ENCODE measurements at places on chromosomes 12 and 14.

DNA sequence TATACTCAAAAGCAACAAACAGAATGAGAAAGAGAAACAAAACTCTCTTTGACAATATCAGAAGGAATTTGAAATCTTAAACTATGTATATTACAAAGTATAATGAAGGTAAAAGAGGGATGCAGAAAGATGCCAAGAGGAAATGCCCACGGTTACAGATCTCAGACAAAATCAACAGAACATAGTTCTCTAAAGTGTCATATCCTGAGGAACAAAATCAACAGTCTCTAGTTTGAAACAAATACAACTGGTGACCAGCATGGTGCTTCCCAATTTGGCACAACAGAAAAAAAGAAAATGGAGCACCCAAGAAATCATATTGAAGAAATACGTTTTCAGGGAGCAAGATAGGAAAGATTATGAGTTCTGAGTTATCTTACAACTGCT, 116.5 kb downstream of the METTL25 start:
- peak; percentile 41 for DNase-seq

GRCh38 chr14:22689199-22689598, 45.0 kb upstream of the OR6J1 start:
- no peak for DNase-seq

GRCh38 chr12:104303538-104304151, at the start of gene EID3:
Gene EID3 (plus strand): TSS chr12:104303739. CDS start chr12:104303935, 196 bp downstream.
- DNase-seq = no peak

DNA sequence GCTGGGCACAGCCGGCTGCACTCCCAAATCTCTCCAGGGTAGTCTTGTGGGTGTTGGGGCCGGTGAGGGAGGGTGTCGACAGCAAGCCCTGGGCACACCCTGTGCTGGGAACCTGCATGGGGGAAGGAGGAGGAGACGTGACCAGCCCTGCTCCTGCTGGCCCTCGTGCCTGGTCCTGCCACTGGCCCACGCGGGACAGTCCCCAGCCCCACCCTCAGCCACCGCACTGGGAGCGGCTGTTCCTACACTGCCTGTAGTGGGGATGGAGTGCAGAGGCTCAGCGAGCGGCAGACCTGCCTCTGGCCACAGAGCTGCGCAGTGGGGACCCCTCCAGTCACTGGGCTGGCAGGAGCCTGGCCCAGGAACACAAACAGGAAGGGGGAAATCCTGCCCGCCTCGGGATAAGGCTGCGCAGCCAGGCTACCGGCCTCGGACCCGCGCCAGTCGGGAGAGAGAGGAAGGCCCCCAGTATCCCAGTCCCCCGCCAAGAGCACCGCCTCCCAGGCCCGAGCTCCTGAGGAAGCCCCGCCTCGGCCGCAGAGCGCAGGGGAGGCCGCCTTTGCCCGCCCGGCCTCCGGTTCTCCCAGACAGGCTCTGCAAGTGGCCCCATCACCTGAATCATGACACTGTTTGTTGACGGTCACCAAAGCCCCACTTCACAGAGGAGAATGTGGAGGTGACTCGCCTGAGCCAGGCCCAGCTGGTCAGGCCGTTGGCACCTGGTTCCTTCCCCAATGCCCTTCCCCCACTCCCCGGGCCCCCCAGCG, 10.6 kb downstream of the AHNAK2 start:
- DNase-seq = no peak

GRCh38 chr14:89807151-89807550, 147.4 kb downstream of the EFCAB11 start:
- no peak for DNase-seq

DNA sequence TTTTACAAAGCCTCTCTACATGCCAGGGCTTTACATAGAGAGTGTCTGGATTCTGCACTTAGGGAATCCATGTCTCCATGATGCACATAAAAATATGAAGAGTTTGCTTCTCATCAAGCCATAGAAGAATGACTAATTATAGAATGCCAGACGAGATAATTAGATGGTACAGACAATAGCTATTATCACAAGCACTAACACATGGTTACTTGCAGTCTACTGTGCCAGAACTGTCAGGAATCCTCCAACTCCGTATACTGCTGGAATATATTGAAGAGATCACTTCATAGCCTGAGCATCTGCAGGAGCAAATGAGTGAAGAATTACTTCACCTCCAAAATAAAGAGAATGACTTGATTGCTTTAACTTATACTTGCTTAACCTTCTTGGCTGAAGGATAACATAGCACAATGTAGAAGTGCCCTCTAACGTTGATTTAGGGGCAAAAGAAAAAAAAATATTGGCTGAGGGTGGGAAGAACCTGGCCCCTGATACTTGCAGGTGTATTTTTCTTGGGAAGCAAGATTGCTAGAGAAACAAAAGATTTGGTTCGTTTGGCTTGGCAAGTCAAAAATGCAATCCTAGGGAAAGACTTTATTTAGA, 272.8 kb upstream of the FAR2 start:
- no peak for DNase-seq

DNA sequence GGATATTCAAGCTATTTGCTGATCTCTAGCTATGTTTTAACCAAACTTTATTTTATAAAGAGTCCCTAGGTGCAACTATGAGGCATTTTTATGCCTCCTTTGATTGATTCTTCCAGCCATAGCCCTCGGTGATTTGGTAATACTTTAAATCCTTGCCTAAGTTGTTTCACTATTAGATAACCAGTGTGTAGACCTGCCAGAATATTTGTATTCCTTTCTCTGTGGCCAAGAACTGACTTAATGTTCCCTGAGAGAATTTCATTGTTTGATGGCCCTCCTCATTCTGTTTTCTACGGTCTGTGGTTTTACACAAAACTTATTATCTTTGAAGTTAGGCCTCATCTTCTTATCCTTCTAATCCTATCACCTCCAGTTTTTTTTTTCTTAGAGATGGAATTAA, 109.7 kb upstream of the MDGA2 start:
- DNase-seq = no peak

DNA sequence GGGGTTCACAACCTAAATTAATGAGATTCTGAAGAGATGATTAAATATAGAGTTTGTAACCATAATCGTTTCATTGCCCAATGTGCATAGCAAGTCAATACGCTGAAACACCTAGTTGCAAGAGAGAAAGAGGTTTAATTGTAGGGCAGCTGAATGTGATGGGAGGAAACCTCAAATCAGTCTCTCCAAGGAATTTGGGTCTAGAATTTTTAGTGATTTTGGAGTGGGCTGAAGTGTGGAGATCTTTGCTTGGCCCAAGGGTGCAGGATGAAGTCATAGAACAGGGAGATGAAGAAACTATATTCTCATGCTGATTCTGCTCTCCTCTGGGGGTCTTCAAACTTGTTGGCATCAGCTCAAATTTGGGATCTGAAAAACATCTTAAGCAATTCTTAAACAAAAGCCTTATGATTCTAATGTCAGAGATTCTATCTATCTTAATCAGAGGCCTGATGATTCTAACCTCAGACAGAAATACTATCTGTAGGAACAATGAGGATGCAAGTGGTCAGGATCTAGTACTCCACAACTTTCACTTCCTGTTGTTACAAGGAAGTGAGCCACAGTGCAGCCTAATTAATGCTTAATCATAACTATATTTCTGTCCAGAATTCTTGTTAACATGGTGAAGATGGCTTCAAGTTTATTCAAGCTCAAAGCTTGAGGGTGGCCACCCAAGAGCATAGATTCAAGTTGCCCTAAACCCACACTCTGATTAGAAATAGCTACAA, 80.2 kb upstream of the FUT8 start:
- DNase-seq = no peak

GRCh38 chr12:52818388-52818787, 4.5 kb upstream of the KRT4 start:
- no peak for DNase-seq

DNA sequence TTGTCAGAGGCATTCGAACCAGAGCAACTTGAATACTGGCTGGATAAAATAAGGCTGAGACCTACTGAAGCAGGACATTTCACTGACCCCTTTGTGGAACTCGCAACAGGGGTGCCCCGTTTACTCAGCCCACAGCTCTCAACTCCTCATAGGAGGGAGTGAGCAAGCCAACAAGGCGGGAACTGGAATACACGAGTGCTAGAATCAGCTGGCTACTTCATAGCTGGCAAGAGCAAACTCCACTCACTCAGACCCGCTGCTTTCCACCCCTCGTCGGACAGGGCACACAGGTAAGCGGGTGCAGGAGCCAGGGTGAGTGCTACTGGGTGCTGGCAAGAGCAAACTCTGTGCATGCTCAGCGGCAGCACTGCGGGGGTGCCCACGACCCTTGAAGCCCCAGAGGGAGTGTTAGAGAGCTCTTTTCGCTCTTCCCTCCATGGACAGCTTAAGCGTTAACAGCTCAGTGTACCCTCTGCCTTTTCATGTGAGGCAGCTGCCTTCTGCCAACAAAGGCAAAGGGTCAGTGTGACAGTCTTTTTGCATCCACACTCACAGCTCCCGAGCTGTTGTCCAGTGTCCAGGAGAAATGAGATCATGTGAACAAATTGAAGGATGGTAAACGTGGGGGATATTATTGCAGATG, 15.7 kb downstream of the CAPZA3 start:
- DNase-seq = no peak

GRCh38 chr12:30529489-30530269, 166.0 kb downstream of the IPO8 start:
- no peak for DNase-seq

DNA sequence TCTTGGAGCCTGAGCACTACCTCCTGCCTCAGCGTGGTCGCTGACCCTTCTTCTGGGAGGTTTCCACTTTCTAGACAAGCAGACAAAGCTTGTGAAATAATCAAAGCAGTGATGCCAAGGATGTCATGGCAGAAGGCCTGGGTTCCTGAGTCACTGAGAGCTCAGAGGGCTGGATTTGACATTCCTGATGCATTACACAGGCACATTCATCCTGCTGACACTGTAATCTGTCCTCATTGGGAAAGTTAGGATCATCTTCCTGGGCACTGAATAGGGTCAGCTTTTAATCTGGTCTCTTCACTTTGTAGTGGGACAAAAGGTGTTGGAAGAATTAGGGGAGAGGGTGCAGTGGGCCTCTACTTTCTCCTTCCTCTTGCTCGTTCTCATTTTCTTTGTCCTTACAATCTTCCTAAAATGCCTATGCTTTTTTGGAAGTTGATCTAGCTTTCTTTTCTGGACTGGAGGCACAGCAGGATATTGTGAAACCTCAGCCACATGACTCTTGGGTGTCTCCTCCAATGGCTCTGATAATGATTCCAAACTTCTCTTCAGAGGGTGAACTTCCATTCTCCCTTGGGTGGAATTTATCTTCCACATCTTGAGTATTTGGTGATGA, 29.6 kb downstream of the EEA1 start:
- peak; percentile 57 for DNase-seq

DNA sequence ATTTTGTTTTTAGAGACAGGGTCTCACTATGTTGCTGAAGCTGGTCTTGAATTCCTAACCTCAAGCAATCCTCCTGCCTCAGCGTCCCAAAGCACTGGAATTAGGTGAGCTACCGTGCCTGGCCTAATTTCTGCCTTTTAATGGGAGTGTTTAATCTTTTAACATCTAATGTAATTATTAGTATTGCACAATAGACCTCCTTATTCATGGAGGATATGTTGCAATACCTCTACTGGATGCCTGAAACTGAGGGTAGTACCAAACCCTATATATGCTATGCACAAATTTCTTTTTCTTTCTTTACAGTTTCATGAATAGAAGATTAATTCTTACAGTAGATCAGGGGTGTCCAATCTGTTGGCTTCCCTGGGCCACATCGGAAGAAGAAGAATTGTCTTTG, 47.8 kb downstream of the MYRFL start:
- DNase-seq = no peak

DNA sequence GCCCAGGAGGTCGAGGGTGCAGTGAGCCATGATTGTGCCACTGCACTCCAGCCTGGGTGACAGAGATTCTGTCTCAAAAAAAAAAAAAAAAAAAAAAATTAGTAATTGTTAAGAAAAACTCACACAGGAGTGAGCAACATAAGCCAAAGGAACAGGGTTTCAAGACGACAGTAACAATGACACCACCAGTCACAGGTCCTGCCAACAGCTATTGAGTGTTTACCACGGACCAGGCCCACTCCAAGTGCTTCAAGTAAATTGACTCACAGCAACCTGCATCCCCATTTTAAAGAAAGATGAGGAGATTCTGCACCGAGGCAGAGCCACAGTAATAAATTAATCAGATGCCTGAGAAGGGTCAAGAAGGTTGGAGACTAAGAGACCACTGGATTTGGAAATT, 194.5 kb downstream of the DPF3 start:
- no peak for DNase-seq

- DNase-seq = no peak
These were observed 42.1 kb upstream of the CFAP54 start for GRCh38 chr12:96447256-96447655.

DNA sequence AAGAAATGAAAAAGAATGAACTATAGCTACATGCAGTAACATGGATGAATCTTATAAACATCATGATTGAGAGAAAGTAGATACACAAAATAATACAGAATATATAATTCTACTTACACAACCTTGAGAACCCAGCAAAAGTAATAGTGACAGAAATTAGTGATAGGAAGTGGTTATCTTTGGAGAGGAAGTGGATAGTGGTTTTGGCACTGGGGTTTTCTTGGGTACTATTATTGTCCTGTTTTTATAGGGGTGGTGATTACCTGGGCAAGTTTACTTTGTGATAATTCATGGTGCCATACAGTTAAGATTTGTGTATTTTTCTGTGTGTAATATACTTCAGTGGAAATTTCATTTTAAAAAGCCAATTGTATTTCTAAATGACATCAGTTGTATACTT, 352.7 kb downstream of the AEBP2 start:
- DNase-seq = no peak

GRCh38 chr12:14900521-14901227, 15.0 kb upstream of the MGP start:
- DNase-seq = peak; percentile 84

DNA sequence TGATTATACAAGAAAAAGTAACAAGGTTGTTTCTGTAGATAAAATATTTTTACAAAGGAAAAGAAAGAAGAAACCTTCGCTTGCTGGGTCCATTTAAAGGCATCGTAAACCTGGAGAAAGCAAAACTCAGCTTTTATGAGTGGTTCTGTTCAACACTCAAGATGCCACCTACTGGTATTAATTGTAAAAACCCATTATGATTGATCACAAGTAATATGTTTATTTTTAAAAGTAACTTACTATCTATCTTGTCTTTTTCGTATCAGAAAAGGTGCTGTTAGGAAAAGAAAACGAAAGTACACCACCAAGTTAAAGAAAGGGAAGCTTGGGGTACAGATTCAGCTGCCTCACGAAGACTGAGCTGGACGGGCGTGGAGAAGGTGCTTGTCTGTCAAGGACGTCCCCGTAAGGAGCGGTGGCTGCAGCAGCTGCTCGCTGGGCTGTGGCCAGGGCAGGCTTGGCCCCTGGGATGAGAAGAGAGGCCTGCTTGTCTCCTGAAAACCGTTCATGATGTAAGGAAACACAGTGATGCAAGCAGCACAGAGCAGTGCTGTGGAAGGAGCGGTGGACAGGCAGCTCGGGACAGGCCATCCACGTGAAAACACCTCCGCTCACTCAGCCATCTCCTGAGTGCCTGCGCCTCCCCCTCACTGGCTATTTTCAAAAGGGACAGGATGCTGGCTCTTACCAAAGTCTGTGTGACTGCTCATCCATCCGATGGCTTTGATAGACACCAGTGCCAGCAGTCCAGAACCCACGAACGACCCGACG, 25.0 kb downstream of the SLC15A4 start:
- no peak for DNase-seq

GRCh38 chr14:65156568-65157366, 54.5 kb upstream of the MAX start:
- no peak for DNase-seq

Measured in T47D (cell line).